Endothelial cell of umbilical vein (primary cell): ENCODE measurements at places on chromosomes 5 and 9. TPM values are rescaled to one million over a fixed set of nuclear protein-coding genes. Genes with fewer than 3 reads are reported as not detected.

Gene IRX2
- total RNA-seq, result not detected in 2 replicates

Gene KCNV2
- total RNA-seq, result not detected in 2 replicates

Gene CD14
- total RNA-seq, result 0.33 TPM in 1 of 2 replicates, not detected in the other

Gene HMGCR
- 104 and 128 TPM in 2 replicates for total RNA-seq

Gene IL3
- total RNA-seq, result not detected in 2 replicates

Gene PAEP
- not detected in 2 replicates for total RNA-seq

Gene SPATA31A3
- not detected in 2 replicates for total RNA-seq

Gene SEMA5A
- total RNA-seq, result 0.04 TPM in 1 of 2 replicates, not detected in the other

Gene PCDHA8
- not detected in 2 replicates for total RNA-seq

Gene CARTPT
- total RNA-seq, result not detected in 2 replicates

Gene GCNT4
- not detected in 2 replicates for total RNA-seq

Gene ANKRD20A1
- 2.5 and 5.2 TPM in 2 replicates for total RNA-seq

Gene GALNT10
- 77.6 and 85.1 TPM in 2 replicates for total RNA-seq

Gene RGP1
- total RNA-seq, result 23.3 and 29.0 TPM in 2 replicates

Gene FOXD4L3
- total RNA-seq, result not detected in 2 replicates

Gene TAF9
- total RNA-seq, result 67.6 and 67.8 TPM in 2 replicates

Gene GNA14
- 3.0 and 3.3 TPM in 2 replicates for total RNA-seq

Gene RAB3C
- 0.04 TPM in 1 of 2 replicates, not detected in the other for total RNA-seq

Gene TUSC1
- total RNA-seq, result 12.1 TPM in 2 replicates

Gene TEK
- total RNA-seq, result 38.9 and 44.1 TPM in 2 replicates

Gene SVEP1
- 0.12 and 0.29 TPM in 2 replicates for total RNA-seq

Gene TAL2
- total RNA-seq, result not detected in 2 replicates

Gene OGN
- total RNA-seq, result not detected in 2 replicates

Gene PTPN3
- not detected in 2 replicates for total RNA-seq

Gene PCDHB13
- 0.65 and 0.77 TPM in 2 replicates for total RNA-seq

Gene ANXA2R
- 6.6 and 8.1 TPM in 2 replicates for total RNA-seq

Gene SLC34A3
- not detected in 2 replicates for total RNA-seq

Gene TXN
- total RNA-seq, result 280 and 286 TPM in 2 replicates

Gene IRX1
- not detected in 2 replicates for total RNA-seq

Gene FBXO38
- 52.9 and 65.6 TPM in 2 replicates for total RNA-seq

Gene CCNB1
- total RNA-seq, result 187 and 211 TPM in 2 replicates

Gene ZNF454
- 0.55 TPM in 1 of 2 replicates, not detected in the other for total RNA-seq

Gene CAMK4
- 5.4 and 8.2 TPM in 2 replicates for total RNA-seq

Gene LCN9
- total RNA-seq, result not detected in 2 replicates

Gene SPATA31D4
- total RNA-seq, result not detected in 2 replicates

Gene GGTA1
- total RNA-seq, result not detected in 2 replicates

Gene GDNF
- total RNA-seq, result not detected in 2 replicates

Gene LAMC3
- 0.12 and 0.38 TPM in 2 replicates for total RNA-seq

Gene NCS1
- 68.3 and 77.4 TPM in 2 replicates for total RNA-seq

Gene NMRK1
- 32.6 and 36.5 TPM in 2 replicates for total RNA-seq

Gene PDE6A
- not detected in 2 replicates for total RNA-seq

Gene SHOC1
- total RNA-seq, result not detected in 2 replicates

Gene GZMA
- not detected in 2 replicates for total RNA-seq

Gene SPATA6L
- 1.5 and 1.6 TPM in 2 replicates for total RNA-seq

Gene BAAT
- not detected in 2 replicates for total RNA-seq

Gene EQTN
- total RNA-seq, result not detected in 2 replicates

Gene CCDC180
- 2.5 and 4.5 TPM in 2 replicates for total RNA-seq

Gene DRD1
- total RNA-seq, result not detected in 2 replicates

Gene PCDHA4
- 0.04 and 0.14 TPM in 2 replicates for total RNA-seq

Gene ADRA1B
- 0.21 TPM in 1 of 2 replicates, not detected in the other for total RNA-seq

Gene ZNF883
- not detected in 2 replicates for total RNA-seq

Gene CXCL14
- not detected in 2 replicates for total RNA-seq

Gene AGXT2
- not detected in 2 replicates for total RNA-seq

Gene FSTL4
- 0.07 TPM in 1 of 2 replicates, not detected in the other for total RNA-seq

Gene GBGT1
- total RNA-seq, result 28.7 and 35.6 TPM in 2 replicates

Gene CAVIN4
- total RNA-seq, result 2.5 and 3.1 TPM in 2 replicates

Gene C7
- 0.29 TPM in 1 of 2 replicates, not detected in the other for total RNA-seq
